ENCODE measurements at places on chromosomes 3 and 15.

DNA sequence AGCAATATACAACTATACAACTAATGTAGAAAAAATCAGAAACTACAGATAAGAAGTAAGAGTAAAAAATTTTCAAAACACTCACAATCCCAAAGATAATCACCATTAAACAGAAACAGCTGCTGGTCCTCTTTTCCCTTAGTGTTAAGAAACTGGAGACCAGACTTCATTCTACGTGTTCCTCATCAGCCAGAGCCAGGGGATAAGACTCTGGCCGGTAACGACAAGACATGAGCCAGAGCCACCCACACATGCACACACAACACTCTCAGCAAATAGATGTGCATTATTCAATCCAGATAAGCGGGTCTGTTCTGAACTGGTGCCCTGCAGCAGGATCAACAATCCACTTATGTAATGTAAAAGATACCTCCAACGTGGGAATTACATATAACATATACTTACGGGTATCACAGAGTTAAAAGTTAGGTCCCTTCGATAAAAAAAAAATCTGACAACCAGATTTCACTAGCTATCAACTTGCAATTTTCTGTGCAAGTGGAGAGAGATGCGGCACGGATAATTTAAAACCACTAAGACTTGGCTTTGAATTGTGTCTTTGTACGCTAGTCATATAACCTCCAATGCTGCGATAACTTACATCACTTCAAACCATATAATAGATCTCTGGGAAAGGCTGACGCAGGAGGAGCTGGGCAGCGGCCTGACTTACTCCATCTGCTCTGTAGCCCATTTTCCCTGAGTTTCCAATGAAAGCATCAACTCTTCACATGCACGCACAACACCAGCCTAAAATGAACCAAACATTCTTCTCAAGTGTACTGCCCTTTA, 17.8 kb downstream of the PRICKLE2 start:
- no peak for DNase-seq

DNA sequence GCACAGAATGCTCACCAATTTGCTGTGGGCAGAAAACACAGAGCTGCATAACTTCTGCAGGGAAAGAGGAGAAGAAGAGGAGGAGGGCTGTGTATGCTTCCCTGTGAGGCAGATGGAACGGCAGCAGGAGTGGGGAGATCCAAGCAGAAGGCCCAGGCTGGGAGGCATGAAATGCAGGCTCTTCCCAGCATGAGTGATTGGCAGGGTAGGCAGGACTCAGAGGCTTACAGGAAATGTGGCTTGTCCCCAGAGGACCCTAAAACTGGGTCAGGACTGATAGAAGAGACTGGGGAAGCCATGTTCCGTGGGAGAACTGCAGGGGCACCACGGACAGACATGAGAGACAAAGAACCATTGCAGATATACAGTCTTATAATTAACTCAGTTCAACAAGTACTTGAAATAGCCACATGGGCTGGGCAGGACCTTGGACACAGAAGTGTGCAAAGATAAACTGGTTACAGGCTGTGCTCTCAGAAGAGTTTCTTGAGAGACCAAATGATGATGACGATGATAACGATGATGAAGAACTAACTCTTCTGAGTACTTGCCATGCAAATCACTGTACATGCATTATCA, 286.9 kb downstream of the EPHB1 start:
- no peak for DNase-seq

DNA sequence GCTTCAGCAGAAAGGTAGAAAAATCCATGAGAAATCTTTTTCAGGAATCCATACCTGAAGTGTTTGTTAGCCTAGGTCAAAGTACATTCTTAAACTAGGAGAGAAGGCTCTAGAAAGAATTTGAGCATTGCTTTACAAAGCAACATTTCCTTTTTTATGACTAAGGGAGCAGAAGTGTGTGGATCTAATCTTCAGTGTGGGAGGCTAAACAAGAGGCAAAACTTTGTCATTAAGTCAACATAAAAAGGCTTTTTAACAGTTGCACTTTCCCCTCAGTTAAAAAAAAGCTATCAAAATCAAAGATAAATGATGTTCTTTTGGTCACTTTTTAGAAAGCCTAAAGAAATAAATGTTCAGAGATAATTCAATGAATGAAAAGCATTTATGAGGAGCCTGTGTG, 154.8 kb downstream of the TMEM108 start:
- DNase-seq: no peak

DNA sequence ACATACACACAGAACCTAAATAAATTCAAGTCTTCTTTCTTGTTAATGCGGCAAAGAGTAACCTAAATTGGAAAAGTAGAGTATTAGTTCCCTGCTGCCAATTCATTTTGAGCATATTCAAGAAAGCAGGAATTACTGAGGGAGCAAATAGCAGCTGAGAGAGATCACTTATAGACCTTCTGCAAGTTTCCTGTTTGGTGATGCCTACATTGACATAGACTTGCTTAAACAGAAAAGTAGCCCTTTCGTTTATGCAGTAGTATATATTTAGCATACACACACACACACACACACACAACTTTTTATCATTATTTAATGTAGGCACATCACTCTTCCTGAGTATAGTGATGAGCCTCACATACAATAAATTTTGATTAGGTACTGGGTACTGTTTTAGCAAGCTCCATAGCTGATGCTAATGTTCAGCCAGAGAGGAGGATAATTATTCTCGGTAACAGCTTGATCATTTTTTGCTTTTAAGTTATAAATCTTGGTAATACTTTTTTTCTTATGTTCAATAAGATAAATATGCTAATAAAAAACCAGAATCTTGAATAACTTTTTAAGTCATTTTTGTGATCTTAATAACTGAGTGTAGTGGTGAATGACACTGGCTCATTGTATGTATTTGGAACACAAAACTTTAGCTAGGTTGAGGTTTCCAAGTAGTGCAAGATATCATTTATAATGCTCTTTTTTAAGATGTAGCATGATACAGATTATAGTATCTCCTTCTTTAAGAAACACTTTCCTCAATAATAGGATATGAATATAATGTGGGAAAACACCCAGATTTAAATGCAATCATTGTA, 174.7 kb downstream of the MBNL1 start:
- no peak for DNase-seq

- DNase-seq: no peak
These were observed 5.4 kb upstream of the ACP3 start for GRCh38 chr3:132311841-132312240.

Data from GM10248 (cell line).